ENCODE measurements at places on chromosomes 3 and 15.

DNA sequence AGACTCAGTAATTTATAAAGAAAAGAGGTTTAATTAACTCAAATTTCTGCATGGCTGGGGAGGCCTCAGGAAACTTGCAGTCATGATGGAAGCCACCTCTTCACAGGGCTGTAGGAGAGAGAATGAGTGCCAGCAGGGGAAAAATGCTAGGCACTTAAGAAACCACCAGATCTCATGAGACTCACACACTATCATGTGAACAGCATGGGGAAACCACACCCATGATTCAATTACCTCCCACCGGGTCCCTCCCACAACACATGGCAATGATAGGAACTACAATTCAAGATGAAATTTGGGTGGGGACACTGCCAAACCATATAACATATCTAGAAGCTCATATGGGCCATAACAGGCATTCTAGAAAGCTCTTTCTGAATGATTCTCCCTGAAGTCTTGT, 190.3 kb downstream of the WNT5A start:
- DNase-seq, result no peak
- no peaks in the 10 kb centered on the region for H3K27me3 ChIP-seq
- H3K4me3 ChIP-seq, result no peak overlapping the region
- no peaks in the 10 kb centered on the region for H3K4me1 ChIP-seq
- no peaks in the 10 kb centered on the region for H3K36me3 ChIP-seq
- no peak overlapping the region for H3K27ac ChIP-seq

DNA sequence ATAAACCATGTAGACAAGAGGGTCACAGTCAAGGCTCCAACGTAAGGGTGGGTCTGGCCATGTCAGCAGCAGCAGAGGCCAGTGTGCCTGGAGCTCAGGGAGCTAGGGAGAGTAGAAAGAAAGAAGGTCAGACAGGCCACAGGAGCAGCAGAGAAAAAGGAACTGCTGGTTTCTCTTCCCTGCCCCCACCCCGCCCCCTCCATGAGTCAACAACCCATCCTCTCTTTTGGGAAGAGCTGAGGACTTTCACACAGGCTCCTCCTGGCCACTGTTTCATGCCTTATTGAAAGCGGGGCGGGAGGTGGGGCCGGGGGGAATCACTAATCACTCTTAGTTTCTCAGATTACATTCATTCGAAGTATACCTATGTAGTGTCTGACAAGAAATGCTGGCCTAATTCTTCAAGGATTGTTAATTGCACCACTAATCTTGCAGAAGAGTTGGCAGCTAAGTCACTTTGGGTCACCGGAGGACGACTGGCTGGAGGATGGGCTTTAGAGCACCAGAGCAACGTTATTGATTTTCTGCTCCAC, 9.1 kb upstream of the SCG3 start:
- H3K27me3 ChIP-seq, result peaks cover 15% of the 10 kb centered on the region
- no peak overlapping the region for H3K27ac ChIP-seq
- no peaks in the 10 kb centered on the region for H3K4me1 ChIP-seq
- no peak overlapping the region for H3K4me3 ChIP-seq
- no peak for DNase-seq
- H3K36me3 ChIP-seq, result no peaks in the 10 kb centered on the region

- H3K4me3 ChIP-seq, result no peak overlapping the region
- DNase-seq, result no peak
- H3K27me3 ChIP-seq, result no peaks in the 10 kb centered on the region
- no peak overlapping the region for H3K27ac ChIP-seq
Observed at GRCh38 chr15:54150255-54150654, 172.0 kb downstream of the UNC13C start.

DNA sequence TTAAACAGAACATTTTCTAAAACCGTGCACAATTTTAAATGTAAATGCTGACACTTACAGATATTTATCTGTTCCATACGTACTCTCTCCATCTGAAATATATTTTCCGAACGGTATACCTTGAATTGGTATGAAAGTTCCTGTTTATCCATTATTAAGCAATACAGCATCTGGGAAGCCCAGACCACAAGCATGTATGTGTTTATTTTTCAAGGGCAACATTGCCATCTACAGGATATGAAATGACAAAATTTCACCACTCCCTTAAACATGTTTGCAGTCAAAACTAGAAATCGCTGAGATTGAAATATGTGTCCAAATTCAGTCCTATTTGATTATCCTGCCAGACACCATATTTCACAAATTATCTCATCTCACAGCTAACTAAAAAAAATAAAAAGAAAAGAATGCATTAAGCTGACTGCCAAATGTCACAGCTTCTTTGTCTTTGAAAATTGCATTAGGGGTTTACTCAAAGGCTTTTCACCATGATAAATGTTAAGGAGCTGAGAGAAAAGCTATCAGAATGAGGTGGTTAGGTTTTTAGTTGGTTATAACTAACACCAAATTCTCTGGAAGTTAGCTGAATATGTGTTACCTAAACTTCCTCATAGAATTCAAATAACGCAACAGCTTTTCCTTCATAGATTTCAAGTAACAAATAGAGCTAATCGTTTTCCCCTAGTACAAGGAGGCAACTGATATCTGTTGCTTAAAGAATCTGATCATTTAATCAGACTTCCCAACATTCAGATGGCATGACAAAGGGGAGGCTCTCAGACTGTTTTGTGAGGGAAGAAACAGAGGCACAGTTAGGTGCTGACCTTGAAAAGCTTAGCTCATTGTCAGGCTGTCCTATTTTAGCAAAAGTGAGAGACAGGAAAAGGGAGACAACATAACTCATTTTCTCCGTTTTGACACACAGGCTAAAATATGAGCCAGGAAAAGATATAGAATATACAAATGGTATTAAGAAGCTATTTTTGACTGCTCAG, 533.1 kb downstream of the TBL1XR1 start:
- no peaks in the 10 kb centered on the region for H3K4me1 ChIP-seq
- no peak for DNase-seq
- H3K4me3 ChIP-seq, result no peak overlapping the region
- no peaks in the 10 kb centered on the region for H3K36me3 ChIP-seq
- H3K27me3 ChIP-seq, result no peaks in the 10 kb centered on the region
- no peak overlapping the region for H3K27ac ChIP-seq

DNA sequence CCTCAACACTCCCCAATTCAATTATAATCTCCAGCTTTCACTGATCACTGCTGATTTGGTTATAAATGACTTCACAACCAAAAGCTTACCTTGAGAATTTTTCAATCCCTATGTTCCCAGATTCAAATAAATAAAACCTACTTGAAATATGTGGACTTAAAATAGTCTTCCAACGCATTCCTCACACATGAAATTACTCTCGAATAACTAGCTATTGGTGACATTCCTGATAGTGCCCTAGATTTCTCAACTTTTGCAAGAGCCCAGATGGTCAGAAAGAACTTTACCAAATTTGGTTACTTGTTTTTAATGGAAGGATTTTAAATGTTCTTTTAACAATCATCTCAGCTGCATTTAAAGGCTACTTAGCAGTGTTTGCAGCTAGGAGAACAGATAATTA, 605.5 kb downstream of the FHIT start:
- H3K36me3 ChIP-seq, result no peaks in the 10 kb centered on the region
- no peak overlapping the region for H3K27ac ChIP-seq
- no peaks in the 10 kb centered on the region for H3K4me1 ChIP-seq

- DNase-seq, result no peak
- no peaks in the 10 kb centered on the region for H3K36me3 ChIP-seq
- no peaks in the 10 kb centered on the region for H3K27me3 ChIP-seq
- H3K27ac ChIP-seq, result no peak overlapping the region
Observed at GRCh38 chr3:52228266-52228665, 2.8 kb upstream of the TLR9 start.

DNA sequence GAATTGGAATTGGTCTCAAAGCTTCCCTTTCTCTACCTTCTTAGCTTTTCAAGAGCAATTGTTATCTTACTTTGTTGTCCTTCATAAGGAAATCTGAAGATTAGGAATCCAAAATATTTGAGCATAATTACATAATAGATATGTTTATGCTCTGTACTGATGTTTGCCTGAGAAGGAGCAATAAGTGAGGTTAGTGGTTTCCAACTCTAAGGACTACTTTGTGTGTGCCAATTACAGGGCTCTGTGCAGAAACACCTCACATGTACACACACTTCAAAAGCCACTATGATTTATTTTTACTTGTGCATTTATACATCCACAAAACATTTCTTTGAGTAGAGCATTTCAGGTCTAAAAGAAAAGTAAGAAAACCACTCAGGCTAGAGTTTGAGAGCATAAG, 49.9 kb downstream of the MME start:
- DNase-seq, result no peak
- H3K36me3 ChIP-seq, result no peaks in the 10 kb centered on the region
- no peaks in the 10 kb centered on the region for H3K27me3 ChIP-seq
- H3K4me3 ChIP-seq, result no peak overlapping the region

GRCh38 chr3:98215051-98215450, 48.6 kb downstream of the OR5H15 start:
- H3K27ac ChIP-seq, result no peak overlapping the region
- H3K27me3 ChIP-seq, result no peaks in the 10 kb centered on the region
- H3K4me3 ChIP-seq, result no peak overlapping the region

DNA sequence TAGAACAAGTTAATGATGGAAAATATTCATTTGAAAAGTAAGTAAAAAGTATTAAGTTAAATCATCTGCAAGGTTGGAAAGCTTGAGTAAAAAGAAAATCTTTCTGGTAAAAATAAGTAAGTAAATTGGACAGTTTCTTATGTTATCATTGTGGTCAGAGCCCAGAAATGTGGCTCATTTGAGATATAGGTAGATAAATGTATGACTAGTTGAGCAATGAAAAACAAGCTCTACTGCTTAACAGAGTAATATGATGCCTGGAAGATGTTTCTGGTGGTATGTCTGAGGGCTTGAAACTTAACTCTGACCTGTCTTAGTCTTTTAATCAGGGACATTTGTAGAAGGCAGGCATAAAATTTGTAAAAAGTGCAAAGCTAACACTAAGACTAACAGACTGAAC, 444.0 kb downstream of the MFSD1 start:
- no peak for DNase-seq
- no peak overlapping the region for H3K27ac ChIP-seq
- no peaks in the 10 kb centered on the region for H3K36me3 ChIP-seq
- H3K27me3 ChIP-seq, result no peaks in the 10 kb centered on the region
- no peaks in the 10 kb centered on the region for H3K4me1 ChIP-seq

- H3K36me3 ChIP-seq, result no peaks in the 10 kb centered on the region
- no peak overlapping the region for H3K27ac ChIP-seq
- no peaks in the 10 kb centered on the region for H3K4me1 ChIP-seq
- no peak for DNase-seq
- no peak overlapping the region for H3K4me3 ChIP-seq
Observed at GRCh38 chr3:89180334-89180733, 72.9 kb downstream of the EPHA3 start.

- peak overlapping the region; percentile 80 for H3K27ac ChIP-seq
- peaks cover 36% of the 10 kb centered on the region for H3K4me1 ChIP-seq
- no peaks in the 10 kb centered on the region for H3K27me3 ChIP-seq
Observed at GRCh38 chr3:11288786-11289637, 16.8 kb downstream of the ATG7 start.

DNA sequence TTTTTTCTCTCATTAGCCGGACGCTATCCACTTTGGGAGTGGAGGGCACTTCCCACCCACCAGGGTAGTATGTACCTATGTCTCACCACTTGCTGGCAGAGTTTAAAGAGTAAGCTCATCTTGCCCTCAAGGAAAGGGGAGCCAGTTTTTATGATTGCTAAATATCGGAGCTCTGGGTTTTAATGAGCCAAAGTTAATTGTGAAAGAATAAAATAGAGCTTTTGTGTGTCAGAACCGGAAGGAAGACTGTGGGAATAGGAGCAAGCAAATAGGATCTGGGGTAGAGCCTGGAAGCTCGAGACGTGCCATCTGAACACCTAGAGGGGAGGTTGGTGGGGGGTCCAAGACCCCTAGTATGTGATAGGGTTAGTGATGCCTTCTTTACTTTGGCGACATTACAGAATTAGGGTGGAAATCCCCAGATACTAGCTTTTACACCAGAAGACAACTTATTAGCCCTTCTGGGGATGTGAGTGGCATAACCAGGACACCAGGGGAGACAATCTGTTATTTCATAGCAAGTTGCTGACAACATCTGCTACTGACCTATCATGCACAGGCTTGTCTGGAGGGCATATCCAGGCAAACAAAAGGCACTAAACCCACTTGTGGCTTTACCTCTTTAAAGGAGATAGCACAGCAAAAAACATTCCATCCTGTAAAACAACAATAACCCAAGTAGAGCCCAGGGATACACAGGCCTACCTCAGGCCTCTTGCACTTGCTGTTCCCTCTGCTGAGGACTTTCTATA, 333.8 kb downstream of the ZNF621 start:
- no peaks in the 10 kb centered on the region for H3K36me3 ChIP-seq
- no peaks in the 10 kb centered on the region for H3K4me1 ChIP-seq
- no peak overlapping the region for H3K27ac ChIP-seq
- no peak overlapping the region for H3K4me3 ChIP-seq
- H3K27me3 ChIP-seq, result no peaks in the 10 kb centered on the region
- no peak for DNase-seq

- H3K27ac ChIP-seq, result no peak overlapping the region
- H3K4me1 ChIP-seq, result no peaks in the 10 kb centered on the region
- H3K27me3 ChIP-seq, result no peaks in the 10 kb centered on the region
Observed at GRCh38 chr3:72549761-72550581, 298.3 kb downstream of the SHQ1 start.

DNA sequence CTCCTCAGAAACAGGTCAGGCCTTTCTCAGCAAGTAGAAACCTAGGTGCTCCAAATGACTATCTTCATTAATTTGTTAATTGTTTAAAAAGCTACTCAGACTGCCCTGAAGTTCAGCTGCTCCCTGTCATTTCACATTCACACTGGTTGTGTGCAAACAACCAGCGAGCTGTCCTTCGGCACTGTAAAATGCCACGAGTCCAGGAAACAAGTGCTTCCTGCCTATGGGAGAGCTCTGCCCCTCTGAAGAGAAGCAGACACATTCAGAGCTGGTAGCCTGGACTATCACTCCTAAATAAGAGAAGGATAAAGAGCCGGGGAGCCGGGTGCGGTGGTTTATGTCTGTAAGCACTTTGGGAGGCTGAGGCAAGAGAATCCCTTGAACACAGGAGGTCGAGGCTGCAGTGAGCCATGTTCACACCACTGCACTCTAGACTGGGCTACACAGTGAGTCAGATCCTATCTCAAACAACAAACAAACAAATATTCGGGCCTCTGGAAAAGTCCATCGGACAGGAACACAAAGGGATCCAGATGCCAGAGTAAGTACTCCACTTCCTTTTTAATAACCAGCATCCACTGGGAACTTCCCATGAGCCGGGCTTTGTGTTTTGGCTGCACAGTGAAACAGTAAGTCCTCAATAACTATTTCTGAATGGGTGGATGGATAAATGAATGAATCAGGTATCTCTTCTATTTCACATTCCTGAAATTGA, 114.4 kb upstream of the WNT5A start:
- H3K4me3 ChIP-seq, result no peak overlapping the region
- H3K4me1 ChIP-seq, result no peaks in the 10 kb centered on the region
- H3K36me3 ChIP-seq, result no peaks in the 10 kb centered on the region

GRCh38 chr3:126939338-126939718, 43.6 kb upstream of the PLXNA1 start:
- H3K27ac ChIP-seq, result peak overlapping the region; percentile 3
- no peak overlapping the region for H3K4me3 ChIP-seq
- no peaks in the 10 kb centered on the region for H3K27me3 ChIP-seq
- no peak for DNase-seq
- H3K4me1 ChIP-seq, result peaks cover 13% of the 10 kb centered on the region

- no peak overlapping the region for H3K27ac ChIP-seq
- H3K4me3 ChIP-seq, result no peak overlapping the region
- H3K27me3 ChIP-seq, result no peaks in the 10 kb centered on the region
- no peaks in the 10 kb centered on the region for H3K4me1 ChIP-seq
- no peak for DNase-seq
Observed at GRCh38 chr3:35936571-35936970, 297.2 kb downstream of the ARPP21 start.

- no peaks in the 10 kb centered on the region for H3K27me3 ChIP-seq
- H3K4me3 ChIP-seq, result no peak overlapping the region
- no peak overlapping the region for H3K27ac ChIP-seq
- H3K4me1 ChIP-seq, result no peaks in the 10 kb centered on the region
Observed at GRCh38 chr3:132843851-132844553, 121.8 kb upstream of the NPHP3 start.
